ENCODE measurements at places on chromosomes 5 and 9.

DNA sequence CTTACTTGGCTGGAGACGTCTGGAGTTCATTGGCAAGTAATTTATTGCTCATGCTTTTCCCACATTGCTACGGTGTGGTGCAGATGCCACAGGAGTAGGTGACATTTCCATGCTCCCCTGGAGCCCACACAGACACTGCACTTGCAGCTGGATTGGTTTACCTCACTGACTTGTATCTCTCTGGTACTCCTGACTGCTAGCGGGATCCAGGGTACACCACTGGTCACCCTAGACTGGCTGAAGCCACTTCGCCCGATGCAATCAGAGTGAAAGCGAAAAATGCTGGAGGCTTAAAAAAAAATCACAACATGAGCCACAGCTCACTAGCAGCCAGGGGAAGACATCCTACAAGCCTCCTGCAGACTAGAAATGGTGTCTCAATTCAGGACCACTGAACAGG lies 32.6 kb upstream of the SLIT3 start:
- DNase-seq, result no peak

- DNase-seq, result no peak
Observed at GRCh38 chr5:54924487-54924886, 60.9 kb downstream of the ESM1 start.

DNA sequence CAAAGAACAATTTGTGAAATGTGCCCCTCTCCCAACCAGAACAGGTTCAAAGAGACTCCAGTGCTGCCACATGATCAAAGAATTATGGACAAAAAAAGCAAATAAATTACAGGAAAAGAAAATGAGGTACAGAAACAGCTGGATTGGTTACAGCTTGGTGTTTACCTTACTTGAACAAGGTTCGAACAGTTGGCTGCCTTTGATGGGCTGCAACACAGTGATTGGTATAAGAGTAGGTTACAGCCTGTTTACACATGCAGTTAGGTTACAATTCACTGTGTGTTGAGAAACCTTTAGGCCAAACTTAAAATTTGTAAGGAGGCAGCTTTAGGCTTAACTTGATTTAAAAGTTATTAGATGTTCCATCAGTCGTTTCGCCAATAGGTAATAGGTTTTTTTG lies 3.4 kb upstream of the MOCS2 start:
- no peak for DNase-seq

GRCh38 chr9:120484162-120484561 lies 95.8 kb downstream of the CDK5RAP2 start:
- no peak for DNase-seq

DNA sequence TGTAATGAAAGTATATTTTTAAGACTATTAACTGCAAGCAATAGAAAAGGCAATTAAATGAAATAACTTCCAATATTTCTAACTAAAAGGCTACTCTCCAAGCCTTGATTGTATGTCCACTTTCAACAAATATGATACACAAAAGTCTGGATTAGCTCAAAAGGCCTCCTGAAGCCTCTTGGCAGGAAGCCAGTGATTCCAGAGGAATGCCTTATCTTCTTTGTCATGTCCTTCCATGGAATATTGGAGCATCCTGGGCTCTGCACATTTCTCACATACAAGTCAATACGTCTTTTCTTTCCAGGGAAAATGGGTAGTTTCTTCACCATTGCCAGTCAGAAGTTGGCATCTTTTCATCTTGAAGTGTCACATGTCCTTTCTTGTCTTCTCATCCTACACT lies 357.8 kb downstream of the KDM4C start:
- DNase-seq, result no peak

DNA sequence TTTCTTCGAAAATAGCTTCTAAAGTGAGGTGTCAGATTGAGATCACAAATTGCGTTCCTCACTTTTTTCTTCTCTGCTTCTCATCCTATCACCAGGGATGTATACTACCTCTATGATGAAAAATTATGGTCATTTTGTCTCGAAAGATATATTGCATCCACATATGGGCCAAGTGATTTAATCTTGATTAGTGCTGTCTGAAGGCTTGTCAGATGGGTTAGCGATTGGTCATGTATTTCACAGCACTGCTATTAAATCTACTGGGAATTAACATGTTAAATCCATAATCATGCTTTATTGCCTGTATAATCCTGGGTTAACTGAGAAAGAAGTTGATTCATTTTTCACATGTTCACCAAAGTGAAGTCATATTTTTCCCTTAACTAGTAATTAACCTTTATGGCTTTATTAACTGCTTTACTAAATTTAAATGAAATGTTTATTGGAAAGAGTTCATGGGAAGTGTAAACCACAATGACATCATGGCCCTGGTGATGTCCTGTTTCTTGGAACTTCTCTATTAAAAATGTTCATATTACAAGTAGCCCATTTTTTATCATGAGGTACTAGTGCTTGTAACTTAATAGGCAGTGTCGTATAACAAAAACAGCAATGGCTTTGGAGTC lies 193.3 kb downstream of the SMC2 start:
- no peak for DNase-seq
